ENCODE measurements at places on chromosomes 3 and 15.

DNA sequence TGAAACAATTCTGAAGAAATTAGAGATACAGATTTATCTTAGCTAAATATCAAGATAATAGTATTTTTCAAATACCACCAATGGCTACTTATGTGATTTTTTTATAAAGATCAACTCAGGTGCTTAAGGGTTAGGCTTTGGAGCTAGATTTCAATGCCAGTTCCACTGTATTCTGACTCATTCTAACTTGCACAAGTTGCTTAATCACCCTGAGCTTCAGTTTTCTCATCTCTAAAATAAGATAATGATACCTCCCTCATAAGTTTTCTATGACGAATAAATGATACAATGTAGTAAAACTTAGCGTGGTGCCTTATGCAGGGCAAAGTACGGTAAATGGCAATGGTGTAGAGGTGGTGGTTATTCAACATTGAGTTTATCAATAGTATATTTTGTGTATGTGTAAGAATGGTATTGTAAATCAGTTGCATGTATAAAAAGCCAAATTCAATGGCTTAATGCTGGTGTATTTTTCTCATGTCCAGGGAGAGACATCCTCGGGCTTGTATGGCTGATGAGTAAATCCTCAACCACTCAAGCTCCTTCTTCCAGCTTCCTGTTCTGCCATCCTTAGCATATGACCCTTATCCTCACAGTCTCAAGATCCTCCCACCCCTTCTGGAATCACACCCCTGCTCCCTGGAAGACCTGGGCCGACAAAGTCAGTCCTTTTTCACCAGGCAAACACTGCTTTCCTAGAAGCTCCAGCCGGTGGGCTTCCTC, 505.9 kb upstream of the CFAP20DC start:
- DNase-seq = no peak

- no peak for DNase-seq
Observed at GRCh38 chr3:178058629-178059028, 477.6 kb upstream of the KCNMB2 start.

- DNase-seq = no peak
Observed at GRCh38 chr15:35136321-35137189, 51.5 kb upstream of the NANOGP8 start.

DNA sequence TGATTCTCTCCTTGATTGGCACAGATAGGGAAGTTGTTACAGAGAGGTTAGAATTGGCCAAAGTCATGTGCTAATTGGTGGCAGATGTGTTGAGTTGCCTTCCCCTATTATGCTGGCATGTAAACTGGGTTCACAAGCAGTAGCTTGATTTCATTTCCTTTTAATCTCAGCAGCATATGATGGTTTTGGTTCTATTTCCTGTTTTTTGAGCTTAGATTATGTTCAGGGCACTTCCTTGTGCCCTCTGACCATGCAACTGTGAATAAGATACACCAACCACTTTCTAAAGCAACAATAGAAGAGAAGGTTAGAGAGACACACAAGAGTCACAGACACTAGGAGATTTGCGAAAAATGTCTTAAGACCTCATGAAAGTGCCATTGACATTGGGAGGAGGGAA, 16.5 kb downstream of the HPS3 start:
- no peak for DNase-seq

- no peak for DNase-seq
Observed at GRCh38 chr3:114539525-114539924, 245.7 kb downstream of the TIGIT start.

DNA sequence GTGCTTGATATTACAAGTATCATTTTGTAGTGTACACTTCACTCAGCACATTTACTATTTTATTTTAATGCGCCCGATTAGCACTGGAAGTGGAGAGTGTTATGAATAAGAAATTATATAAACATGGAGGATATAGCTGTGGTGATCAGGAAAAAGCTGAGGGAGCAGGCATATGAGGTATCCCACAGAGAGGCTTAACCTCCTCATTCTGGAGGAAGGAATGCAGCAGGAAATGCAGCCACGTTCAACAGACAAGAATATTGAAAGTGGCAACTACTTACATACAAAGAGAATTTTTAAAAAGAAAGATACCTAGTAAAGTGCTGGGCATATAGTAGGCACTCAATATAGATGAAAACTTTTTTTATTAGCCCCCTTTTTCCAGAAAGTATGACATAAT, 166.0 kb upstream of the SATB1 start:
- DNase-seq = no peak

GRCh38 chr3:12136371-12136770, 22.3 kb downstream of the TIMP4 start:
- no peak for DNase-seq

DNA sequence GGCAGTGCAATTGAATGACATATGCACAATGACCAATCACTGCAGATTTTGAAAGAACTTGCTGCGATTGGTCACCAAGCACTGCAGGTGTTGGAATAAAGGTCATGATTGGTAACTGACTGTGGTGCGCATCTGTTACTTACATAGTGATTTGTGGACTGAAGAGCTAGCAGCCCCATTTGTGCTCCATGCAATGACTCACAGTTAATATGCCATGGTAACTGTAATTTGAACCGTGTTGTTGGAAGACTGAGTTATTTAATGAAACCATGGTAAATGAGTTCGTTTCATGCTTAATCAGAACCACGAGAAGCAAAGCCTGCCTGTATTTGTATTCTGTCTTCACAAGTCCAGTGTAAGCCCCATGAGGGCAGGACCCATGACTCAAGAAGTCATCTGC, 220.5 kb downstream of the TJP1 start:
- no peak for DNase-seq

GRCh38 chr3:106215047-106215446, 346.2 kb upstream of the CBLB start:
- DNase-seq = no peak

GRCh38 chr3:186618318-186618938, 5.6 kb downstream of the AHSG start:
- DNase-seq = no peak

- no peak for DNase-seq
Observed at GRCh38 chr15:80693682-80694610, 1.2 kb upstream of the ABHD17C start.

DNA sequence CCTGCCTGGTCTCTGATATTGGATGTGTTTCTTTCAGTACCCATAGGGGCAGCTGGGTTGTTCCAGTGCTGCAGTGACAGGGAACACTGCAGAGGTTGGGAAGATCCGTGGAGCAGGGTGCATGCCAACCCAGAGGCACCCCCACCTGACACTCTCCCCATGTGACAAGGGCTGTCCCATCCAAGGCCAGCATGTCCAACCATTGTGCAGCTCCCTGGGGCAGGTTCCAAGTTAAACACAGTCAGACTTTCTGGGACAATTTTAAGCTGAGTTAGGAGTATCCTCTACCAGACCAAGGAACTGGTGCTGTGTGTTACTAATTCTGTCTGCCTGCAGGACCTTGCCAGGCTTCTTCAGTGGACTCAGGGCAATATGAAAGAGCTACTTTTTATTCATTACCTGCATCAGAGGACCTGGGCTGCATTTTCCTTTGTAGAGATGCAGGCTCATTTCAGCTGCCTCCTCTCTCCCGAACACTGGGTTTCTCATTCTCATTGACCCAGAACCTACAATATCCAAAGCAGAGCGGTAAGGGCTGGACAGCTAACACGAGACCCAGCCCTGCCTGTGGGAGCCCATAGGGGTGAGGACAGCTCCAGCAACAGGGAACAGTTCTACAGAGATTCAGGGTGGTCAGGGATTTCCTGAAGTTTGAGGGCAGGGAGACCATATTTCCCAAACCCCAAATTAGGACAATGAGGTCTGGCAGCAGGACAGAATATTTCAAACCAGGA, 72.7 kb downstream of the SPSB4 start:
- no peak for DNase-seq

DNA sequence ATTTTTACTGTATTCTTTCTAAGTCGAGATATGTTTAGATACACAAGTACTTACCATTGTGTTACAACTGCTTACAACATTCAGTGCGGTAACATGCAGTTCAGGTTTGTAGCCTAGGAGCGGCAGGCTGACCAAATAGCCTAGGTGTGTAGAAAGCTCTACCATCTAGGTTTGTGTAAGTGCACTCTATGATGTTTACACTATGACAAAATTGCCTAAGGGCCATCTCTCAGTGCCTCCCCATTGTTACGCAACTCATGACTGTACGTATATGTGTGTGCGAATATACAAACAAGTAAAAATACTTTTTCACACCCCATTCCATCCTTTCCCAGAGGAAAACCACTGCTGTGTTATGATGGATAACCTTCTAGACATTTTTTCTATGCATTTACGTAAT, 44.3 kb downstream of the PXYLP1 start:
- DNase-seq = no peak

- no peak for DNase-seq
Observed at GRCh38 chr15:36803773-36804172, 224.3 kb downstream of the CDIN1 start.

DNA sequence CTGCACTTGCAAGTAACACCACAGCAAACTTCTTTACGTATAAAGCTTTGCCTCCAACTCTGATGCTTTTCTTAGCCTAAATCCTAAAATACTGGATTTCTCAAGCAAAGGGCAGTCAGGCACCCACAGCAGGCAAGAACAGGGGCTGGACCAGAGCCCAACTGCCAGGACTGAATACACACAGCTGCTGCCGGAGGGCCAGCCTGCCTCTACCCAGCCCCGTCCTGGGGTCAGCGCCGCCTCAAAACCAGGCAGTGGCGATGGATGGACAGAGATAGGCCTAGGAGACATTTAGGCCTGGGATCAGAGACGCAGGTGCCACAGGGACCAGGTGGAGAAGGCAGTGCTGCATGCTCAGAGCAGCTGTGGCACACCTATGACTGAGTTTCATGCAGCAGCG, 47.6 kb upstream of the SEC61A1 start:
- DNase-seq = no peak

GRCh38 chr15:49848807-49849206, 228.0 kb downstream of the DTWD1 start:
- DNase-seq = no peak
